ENCODE measurements at places on chromosomes 12 and 14.

DNA sequence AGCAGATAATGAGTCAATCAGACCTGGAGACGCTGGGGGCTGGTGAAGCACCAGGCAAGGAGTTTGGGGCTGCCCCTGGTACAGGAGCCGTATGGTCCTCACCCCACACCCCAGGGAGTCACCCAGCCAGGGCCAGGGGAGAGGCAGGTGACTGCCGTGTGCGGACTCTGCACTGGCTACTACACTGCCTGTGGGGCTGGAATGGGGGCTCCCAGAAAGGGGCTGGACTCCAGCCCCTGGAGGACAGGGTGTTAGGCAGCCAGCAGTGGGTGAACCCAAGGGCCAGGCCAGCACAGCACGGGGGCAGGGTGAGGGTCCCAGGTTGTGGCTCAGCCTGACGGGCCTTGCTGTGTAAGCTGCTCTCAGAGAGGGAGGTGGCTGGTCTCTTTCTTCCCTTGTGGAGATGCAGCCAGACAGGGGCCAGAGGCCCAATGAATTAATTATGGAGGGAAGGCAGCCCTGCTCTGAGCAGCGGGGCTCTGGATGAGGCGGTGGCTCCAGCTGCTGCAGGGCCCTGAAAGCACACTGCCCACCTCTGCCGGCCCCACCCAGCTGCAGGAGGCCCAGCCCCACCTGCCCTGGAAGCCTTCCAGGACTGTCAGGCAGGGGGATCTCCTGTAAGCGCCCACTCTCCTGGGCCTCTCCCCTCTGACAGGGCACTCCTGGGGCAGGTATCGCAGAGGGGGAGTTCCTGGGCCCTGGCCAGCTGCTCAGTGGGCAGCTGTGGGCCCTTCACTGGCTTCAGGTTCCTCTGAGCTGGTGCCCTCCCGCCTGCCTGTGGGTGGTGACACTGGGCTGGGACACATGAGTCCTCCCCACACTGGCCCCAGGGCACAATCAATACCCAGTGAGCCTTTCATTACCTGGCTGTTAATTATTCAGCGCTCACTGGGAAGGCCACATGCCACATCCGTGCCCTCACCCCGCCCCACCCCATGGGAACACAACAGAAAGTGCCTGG lies 142.5 kb upstream of the C14orf180 start:
- no peak for DNase-seq

DNA sequence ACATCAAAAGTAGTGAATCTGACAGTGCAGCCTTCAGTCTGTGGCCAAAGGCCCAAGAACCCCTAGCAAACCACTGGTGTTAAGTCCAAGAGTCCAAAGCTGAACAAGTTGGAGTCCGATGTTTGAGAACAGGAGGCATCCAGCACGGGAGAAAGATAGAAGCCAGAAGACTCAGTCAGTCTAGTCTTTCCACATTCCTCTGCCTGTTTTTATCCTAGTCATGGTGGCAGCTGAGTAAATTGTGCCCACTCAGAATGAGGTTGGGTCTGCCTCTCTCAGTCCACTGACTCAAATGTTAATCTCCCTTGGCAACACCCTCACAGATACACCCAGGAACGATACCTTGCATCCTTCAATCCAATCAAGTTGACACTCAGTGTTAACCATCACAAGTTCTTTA lies 1255.4 kb downstream of the LRFN5 start:
- no peak for DNase-seq

DNA sequence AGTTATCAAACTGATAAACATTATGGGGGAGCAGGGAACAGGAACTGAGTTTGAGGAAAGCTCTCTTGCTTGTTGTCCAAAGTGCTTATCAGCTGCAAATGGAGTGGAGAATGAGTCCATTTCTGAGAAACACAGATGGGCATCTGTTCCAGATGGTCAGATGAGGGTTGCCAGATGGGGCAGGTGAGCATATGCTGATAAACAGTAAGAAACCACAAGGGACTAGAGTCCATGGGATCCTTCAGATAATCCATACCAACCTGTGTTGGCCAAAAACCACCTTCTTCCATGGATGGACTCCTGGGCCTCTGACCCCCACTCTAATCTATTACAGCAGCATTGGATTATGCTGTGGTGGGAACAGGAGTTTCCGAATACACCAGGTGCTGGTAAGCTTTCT lies 38.3 kb downstream of the GNS start:
- DNase-seq, result no peak

DNA sequence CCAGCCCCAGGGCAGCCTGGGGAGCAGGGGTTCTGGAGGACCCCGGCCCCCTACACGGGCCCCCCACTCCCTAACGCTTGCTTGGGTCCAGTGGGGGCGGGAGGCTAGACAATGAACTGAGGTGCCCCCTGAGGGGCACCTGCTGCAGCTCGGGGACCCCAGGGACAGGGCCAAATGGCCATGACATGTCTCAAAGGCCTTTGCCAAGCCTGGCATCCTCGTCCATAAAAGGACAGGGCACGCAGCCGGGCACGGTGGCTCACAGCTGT lies 11.7 kb upstream of the C14orf180 start:
- no peak for DNase-seq

DNA sequence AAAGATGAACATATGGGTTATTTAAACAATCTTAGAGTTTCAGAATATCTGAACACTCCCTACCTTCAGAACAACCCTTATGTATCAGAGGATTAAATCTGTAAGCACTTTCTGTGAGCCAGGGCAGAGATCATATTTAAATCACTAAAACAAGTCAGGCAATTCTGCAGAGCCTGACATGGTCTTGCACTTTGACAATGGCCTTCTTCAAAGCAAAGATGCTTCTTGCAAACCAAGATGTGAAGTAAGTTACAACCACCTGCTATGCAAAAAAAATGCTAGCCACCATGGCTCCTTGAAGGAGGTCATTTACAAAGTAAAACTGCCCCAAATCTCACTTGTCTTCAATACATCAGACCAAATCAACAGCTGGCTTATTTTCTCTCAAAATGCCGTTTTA lies 3.2 kb downstream of the PPP1CC start:
- DNase-seq, result no peak

DNA sequence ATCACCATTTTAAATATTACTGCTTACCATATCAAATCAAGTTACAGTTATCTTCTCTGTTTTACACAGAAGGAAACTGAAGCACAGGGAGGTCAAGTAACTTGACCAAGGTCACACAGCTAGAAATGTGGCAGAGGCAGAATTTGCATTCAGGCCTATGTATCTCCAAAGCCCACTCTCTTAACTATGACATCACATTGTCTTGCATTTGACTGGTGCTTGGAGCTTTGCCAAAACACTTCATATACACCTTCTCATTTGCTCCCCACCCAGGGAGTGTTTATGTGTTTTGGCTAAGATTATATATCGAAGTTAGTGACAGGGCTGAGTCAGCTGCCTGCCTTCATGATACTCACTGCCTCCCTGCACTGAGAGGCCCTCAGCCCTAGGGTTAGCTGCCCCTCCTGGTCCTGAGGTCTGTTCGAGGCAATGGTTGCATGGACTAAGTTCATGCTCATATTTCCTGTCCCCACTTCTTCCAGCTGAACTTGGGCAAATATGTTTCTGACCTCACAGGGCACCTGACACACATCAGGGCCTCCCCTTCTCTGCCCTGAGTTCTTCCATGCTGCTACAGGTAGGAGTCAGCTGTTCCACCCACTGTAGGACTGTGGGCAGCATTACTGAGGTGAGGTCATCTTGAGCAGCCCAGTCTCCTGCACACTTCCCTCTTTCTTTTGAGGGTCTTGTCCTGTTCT lies 1.8 kb downstream of the GALNT6 start:
- no peak for DNase-seq

DNA sequence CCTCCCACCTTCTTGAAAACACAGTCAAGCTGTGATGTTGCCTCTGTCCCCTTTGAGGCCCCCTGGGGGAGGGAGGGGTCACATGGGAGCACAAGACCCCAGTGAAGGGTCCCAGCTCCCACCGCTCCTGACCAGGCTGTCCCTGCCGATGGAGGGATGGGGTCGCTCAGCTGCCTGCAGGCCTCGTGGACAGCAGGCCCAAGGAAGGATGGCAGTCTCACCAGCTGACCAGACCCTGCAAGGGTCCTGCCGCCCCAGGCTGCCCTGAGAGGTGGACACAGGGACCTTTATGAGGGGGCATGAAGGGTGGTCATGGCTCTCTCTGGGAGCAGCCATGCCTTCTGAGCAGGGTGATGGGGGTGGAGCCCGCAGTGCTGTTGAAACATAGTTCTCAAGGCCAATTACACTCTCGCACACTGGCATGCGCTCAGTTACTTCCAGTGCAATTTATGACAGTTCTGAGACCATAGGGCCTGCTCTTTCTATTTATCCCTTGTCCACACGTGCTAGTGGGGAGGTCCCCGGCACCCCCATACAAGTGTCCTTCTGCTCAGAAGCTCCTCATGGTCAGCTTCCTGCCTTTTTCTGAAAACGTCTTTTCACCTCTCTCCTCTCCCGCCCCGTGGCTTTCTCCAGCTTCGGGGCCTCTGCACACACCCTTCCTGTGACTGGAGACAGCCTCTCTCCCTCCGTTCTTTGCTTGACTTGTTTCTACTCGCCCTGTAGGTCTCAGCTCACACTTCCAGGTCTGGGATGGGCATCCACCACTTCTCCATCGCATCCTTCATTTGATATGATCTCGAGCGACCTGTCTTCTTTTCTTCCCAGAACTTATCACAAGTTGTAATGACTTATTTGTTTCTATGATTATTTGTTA lies 313.1 kb downstream of the ADGRD1 start:
- no peak for DNase-seq

GRCh38 chr12:95625012-95625411 lies 73.7 kb upstream of the USP44 start:
- DNase-seq, result no peak

DNA sequence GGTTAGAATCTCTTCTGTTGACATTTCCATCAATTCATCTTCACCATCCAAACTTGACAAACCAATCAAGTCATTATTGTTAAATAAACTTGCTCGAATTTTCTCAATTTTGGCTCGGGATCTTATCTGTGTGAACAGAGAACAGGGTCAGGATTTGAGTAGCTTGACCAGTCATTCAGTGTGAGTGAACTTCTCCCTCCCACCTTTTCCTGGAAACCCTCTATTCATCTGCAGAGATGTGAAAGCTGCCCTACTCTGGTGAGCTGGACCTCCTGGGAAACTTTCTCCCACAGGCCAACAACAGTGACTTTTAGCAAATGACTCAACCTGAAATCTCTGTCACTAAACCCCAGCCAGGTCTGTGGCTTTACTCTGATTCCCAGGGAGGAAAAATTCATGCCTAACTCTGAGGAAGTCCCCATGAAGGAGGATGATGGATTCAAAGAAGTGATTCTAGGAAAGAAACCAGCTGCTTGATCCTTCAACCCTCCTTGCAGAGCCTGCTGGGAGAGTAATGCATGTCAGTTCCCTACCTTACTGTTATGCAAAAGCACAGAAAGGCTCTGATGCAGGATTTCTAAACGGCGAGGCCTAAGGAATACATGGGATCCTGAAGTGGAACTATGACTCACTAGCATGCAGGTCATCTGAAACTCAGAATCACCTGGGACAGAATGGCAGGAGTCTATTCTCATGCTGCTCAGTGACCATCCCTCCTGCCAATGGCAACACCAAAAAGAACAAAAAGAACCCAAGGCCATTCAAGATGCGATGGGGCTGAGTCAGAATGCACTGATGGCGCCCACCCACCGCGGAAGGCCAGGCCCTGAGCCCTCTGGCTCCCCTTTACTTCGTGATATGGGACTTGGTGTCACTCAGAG lies 58.0 kb downstream of the TRAFD1 start:
- DNase-seq, result no peak

DNA sequence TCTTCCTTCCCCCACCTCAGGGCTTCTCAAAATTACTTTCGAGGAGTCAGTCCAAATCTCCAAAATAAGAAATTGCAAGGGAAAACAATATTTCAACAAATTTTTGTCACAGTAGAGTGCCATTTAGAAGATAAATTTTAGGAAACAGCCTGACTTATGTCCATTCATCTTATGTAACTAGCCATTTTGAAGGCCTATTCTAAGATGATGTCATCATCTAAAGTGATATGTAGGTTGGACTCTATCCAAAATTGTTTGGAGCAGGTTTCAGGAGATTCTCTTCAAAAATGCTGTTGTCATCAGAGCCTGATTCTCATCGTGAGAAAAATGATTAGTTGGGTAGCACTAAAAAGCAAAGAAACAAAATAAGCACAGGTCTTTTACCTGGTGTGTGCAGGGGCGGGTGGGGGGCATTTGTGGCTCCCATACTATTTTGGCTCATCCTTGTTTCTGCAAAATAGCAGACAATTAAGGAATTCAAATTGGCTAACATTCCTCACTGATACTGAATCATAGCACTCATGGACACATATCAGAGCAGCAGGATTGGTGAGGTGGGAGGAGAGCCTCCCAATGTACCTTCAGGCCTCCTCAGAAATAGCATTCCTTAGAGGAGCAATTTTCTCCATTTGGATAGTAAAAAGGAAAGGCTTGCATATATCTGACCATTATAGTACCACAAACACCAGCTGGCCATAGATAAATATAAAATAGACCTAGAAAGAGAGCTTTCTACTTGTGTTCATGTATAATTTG lies 360.9 kb upstream of the NAV3 start:
- DNase-seq, result no peak

GRCh38 chr12:44618946-44619345 lies 257.2 kb downstream of the NELL2 start:
- DNase-seq, result no peak

DNA sequence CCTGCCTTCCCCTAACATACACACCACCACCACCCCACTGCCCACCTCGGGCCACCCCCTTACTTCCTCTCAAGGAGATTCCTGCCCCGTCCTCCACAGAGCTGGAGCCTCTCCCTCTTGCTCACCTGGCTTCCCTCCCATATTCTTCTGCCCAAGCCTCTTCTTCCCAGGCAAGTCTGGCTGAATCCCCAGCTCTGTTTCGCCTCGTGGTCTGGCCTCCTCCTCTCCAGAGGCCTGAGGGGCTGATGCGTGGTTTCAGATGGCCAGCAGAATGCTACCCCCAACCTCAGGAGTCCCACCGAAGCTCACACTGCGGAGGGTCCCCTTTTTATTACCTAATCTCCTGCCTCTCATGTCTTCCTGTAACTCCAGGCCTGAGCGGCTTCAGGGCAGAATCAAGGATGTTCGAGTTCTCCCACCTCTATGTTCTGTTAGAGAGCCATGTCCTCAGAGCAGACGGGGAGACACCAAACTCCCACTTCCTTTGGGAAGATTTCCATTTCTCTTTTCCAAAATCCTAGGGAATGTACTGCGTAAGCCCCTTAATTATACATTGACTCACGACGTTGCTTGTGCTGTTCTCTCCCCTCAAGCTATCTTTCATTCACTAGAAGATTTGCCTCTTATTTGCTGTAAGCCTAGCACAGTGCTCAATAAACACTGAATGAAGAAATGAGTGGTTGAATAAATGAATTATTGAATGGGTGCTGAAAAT lies 33.9 kb upstream of the LTBP2 start:
- no peak for DNase-seq

- peak; percentile 59 for DNase-seq
These were observed at the start of gene TWF1 for GRCh38 chr12:43805860-43806736. Gene TWF1, minus strand, starts transcription at chr12:43806317. Its CDS starts 72 bp downstream, at chr12:43806245.

- DNase-seq, result peak; percentile 29
These were observed 721 bp downstream of the CABP1 start for GRCh38 chr12:120640861-120641833.

DNA sequence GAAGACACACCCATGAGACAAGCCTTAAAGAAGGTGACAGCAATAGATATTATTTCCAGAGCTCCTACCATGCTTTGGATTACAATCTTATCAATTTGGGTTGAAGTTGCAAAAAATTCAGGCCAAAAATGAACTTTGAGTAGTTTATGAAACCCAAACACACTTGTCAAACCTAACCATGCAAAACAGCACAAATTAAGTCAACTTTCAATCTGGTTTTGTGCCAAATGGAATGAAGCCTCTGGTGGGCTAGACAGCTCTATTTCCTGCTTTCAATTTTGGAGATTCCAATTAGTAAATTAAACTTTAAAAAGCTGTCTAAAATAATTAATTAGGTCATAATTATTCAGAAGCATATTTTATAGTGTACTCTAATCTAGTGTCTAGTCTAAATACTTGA lies 203.4 kb downstream of the SYT1 start:
- no peak for DNase-seq
